ENCODE measurements at places on chromosomes 2 and 18.

DNA sequence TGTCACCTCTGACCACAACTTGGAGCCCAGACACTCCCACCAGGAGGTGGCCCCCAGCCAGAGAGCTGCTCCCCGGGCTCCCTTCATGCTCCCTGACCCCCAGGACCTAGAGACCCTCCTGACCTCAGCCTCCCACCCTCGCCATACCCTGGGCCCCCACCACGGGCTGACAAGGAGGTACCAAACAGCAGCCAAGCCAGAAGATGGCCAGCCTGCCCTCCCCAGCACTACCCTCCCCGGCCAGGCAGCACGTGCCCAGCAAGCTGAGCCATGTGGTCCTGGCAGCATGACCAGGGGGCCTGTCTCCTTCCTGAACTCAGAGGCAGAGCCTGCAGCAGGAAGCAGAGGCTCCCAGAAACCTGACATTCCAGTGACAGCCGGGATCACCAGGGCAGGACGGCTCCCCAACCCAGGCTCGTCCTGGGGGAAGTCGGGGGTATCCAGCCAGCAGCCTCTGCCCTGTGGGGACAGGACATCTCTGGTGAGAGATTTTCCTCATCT lies 69.4 kb upstream of the GPC1 start:
- DNase-seq, result no peak

DNA sequence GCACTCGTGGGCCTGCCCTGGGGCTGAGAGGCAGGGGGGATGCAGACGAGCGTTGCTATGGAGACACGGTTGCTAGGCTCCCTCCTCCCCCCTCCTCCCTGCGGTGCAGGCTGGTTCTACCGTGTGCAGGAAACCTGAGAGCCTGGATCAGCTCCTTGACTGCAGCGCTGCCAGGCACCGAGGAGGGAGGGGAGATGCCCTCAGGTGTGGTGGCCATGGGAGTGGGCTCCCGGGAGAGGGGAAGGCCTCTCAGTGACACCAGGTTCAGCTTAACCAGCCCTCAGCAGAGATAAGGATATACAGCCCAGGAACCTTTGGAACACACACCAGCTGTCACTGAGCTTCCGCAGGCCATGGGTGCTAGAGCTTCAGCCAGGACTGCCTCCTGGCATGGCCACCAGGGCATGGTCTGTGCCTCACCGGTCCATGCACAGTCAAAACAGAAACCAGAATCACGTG lies 124.4 kb upstream of the PXDN start:
- DNase-seq, result no peak

DNA sequence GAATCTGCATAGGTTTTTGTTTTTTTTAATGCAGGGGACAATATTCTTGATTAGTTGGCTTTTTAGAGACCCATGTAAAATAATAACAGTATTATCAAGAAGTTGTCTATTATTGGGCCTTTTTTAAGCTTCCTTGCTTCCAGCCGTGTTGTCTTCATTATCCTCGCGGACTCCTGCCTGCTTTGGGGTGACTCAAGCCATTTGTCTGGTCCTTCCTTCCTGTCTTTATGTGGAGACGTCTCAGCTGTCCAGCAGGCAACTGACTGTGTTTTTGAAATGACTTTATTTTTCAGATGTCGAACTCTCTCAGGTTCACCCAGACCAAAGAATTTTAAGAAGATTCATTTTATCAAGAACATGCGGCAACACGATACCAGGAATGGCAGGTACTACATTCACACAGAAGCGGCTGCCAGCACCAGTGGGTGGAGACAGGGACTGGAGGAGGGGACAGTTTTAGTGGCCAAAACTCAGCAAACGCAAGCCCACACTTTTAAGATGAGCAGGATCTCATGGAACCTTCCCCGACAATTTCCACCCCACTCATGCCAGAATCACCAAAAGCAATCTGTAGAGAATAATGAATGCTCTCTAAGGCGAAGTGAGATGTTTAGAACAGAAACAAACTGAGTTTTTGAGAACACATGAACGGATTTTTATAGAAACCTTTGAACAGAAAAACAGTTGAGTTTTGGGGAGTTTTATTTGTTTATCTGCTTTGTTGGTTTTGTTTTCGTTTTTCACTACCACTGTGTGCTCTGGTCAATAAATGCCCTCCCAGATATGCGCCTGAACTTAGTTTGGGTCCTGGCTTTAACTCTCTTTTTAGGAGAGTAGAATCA lies 59.1 kb downstream of the CABLES1 start:
- no peak for DNase-seq

DNA sequence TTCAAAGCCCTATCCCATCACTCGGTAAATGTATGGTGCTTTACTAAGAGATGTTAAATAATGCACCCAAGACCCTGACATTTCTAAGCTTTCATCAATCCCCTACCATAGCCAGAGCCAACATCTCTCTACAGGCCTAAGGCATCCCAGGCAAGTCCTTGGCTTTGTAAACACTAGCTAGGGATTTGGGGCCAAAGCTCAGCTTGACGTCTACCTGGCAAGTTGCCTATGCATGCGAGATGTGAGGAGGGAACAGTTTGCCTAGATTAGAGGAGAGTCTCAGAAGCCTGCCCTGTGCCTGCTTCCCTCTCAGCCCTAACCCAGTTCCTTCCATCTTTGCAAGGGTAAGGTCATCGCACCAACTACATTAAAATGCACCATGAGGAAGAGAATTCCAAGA lies 221.5 kb upstream of the NCKAP5 start:
- no peak for DNase-seq

DNA sequence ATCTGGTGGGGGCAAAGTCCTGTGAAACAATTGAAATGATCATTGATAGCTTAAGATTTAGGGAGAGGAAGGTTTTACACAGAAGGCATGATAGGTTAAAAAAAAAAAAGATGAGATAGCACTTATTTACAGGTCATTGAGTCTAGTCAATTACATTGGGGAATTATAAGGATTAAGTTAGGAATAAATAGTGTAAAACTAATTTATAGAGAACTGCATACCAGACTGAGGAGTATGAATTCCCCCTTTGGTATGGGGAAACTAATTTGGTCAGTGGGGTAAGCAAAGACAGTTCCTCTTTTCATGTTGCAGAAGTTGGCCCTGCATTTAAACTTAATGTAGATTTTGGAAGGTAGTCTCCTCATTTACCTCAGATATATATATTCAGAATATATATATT lies 10.8 kb downstream of the GLS start:
- no peak for DNase-seq

DNA sequence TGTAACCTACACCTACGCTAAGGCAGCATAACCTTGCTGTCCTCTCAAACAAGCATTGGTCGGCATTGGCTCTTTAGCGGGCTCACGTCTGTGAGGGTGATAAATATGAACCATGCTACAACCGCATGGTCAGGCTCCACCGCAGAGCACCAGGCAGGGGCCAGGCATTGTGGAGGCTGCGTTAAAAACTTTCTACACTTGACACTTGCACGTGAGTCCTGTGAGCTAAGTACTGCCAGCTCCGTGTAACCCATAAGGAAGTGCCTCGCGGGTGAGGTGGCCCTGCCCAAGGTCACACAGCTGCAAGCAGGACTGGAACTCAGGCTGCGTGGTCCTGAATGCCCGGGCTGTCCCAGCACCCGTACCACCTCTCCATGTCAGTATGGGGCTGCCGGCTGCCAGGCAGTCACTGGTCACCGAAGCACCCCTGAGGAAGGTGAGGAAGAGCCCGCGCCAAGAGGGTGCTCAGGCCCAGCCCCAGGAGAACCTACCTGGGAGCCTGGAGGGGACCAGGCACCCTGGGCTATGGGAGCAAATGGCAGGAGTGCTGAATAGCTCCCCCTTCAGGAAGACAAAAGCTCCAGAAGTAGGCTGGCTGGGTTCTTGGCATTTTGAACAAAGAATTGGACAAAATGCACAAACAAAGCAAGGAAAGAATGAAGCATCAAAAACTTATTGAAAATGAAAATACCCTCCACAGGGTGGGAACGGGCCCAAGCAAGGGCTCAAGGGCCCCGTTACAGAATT lies 271.1 kb upstream of the RAB6C start:
- DNase-seq, result no peak

GRCh38 chr2:197700960-197701359 lies 4.2 kb upstream of the MARS2 start:
- DNase-seq, result no peak

GRCh38 chr2:141386168-141386567 lies 744.6 kb downstream of the LRP1B start:
- DNase-seq, result no peak

DNA sequence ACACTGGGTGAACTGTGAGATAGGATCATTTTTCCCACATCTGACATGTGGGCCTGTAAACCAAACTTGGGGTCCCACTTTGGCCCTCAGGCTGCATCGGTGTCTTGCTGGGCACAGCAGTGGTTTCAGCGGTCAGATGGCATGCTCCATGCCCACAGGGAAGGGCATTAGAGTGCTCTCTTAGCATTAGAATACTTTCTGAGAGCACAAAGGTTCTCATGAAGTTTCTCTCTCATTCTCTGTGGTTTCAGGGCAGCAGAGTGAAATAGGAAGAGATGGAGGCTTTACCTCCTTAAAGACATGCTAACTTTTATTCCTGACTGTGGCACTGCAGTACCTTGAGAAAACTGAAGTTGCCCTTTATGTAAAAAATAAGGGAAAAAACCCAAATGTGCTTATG lies 36.6 kb upstream of the GATA6 start:
- DNase-seq, result no peak

GRCh38 chr2:6945087-6945813 lies 28.0 kb downstream of the RNF144A start:
- no peak for DNase-seq

GRCh38 chr2:25366629-25367028 lies 24.9 kb upstream of the DNMT3A start:
- no peak for DNase-seq

DNA sequence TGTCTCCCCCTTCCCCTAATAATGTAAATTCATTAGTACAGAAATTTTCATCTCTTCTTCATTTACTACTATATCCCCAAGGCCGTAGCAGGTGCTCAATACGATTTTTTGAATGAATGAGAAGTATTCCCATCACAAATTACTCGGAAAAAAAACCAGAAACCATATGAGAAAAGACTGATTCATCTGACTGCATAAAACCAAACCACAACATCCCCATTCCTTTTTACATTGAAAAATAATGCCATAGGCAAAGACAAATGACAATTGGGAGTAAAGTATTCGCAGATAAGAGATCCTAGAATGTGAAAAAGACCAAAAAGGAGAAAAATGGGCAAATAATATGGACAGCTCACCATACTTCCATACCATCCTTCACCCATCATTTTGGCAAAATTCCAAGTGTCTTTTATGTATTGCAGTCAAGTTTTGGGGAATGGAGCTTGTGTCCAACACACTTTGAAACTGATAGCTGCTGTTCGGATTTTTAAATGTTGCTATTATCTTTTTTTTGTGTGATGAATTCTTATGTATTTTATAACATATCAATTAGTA lies 1.5 kb downstream of the ZC3H8 start:
- DNase-seq, result no peak

DNA sequence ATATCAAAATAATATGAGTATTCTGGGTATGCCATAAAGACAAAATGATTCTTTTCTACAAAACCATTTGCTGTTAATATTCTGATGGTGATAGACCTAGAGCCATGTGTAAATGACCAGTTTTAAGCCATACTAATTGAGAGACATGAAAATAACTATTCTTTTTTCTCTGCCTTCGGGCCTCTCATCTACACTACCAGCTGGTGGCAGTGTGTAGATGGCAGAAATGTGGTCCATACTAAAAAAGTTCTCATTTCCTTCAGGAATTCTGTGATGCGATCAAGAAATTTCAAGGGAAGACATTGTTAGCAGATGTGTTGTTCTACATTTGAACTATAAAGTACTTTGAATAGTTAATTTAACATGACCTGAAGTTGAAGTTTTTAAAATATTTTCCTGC lies 485.2 kb downstream of the TRIB2 start:
- no peak for DNase-seq

GRCh38 chr18:62396381-62396780 lies 71.3 kb downstream of the TNFRSF11A start:
- DNase-seq, result no peak

DNA sequence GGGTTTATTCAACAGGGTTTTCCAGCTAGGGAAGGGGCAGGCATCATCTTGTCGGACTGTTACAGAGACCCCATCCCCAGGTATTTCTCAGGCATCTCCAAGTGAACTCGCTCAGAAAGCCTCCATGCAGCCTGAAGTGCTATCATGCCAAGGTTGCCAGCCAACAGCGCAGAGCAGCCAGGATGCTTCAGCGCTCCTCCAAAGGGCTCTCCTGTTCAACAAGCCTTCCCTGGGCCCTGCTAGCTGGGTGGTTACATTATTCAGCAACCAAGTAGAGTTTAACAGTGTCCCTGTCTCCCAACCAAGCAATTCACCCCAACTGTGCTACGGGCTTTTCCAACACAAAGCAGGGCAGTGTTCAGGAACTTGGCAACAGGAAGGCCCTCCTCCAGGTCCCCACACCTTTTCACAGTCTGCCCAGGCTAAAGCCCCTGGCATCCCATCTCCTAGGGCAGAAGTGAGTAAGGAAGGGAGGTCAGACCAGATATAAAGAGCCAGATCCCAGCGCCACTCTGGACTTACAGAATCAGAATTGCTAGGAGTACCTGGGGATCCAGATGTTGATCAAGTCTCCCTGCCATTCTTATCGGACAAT lies 52.9 kb downstream of the ZBTB7C start:
- DNase-seq, result no peak
